ENCODE measurements at places on chromosomes 12 and 14.

- DNase-seq = no peak
These were observed 85.5 kb downstream of the GXYLT1 start for GRCh38 chr12:42059127-42059526.

- DNase-seq = no peak
These were observed 124.9 kb upstream of the MED13L start for GRCh38 chr12:116402163-116402939.

GRCh38 chr12:109702111-109702841 lies 11.3 kb upstream of the FAM222A start:
- DNase-seq = no peak

GRCh38 chr12:57479376-57480115 lies at the start of gene ARHGAP9:
Gene ARHGAP9, minus strand, starts transcription at chr12:57479866. Its CDS starts 460 bp downstream, at chr12:57479406.
- no peak for DNase-seq

GRCh38 chr14:104993808-104994591 lies 8.4 kb downstream of the CLBA1 start:
- DNase-seq = no peak

DNA sequence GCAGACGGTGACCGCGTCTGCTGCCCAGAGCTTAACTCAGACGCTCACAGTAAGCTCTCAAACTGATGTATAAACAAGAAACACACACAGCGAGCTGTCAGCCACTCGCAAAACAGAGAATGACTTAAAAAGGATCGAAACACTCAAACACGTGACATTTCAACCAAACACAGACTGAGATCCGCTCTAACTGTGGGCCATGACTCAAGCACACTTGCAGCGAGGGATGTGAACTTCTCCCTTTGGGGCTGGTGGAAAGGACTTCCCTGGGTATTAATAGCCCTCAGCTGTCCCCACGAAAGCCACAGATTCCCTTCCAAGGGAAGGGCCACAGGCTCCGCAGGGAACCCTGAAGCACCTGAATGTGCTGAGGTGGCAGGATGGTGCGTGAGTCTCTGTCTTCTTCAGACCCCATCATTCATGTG lies 29.1 kb downstream of the CCDC88C start:
- no peak for DNase-seq

DNA sequence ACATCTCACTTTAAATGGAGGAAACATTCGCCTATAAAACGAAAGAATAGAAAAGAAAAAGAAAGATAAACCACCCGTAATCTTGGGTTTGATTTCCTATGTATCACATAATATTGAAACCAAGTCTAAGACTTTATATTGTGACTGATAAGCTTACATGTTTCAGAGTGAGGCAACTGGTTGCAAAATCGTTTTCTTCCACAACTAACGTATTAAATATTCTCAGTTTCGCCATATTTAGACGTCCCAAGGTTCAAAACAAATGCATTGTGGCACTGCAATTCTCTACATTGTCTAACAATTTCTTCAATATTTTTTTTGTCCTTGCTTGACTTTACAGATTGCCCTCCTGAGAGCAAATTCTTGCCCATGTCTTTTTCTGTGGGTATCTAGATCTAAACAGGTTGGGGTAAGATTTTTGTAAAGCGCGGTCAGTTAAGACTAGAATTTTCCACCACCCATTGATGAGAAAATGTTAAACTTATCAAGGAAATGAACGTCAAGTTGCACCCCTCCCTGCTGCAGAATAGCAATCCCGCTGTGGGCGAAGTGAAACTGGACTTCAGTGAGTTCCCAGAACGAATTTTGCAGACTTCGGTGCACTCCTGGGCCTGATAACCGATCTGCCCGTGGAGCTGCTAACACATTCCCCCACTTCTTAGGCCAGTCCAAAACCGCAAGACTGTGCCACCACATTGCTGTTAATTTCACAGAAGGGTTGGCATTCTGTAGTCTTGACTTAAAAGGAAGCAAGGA lies 2.7 kb downstream of the TBX3 start:
- no peak for DNase-seq

DNA sequence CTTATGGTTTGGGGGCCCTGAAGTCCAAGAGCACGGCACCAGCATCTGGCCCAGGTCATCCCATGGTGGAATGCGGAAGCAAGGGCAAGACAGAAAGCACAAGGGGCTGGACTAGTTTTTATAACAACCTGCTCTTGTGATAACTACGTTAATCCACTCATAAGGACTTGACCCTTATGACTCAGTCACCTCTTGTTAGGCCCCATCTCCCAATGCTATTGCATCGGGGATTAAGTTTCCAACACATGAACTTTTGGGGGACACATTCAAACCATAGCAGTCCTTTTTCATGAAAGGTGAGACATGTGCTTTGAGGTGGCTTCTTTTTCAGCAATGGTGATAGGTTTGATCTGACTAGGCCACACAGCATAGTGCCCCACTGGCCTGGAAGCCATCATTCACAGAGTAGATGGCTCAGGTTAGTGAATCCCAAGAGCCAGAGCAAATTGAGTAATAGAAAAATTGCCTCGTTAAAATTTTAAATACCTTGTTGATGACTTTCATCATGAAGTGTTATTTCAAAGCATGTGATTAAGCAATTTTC lies 12.1 kb downstream of the FRMD6 start:
- no peak for DNase-seq

DNA sequence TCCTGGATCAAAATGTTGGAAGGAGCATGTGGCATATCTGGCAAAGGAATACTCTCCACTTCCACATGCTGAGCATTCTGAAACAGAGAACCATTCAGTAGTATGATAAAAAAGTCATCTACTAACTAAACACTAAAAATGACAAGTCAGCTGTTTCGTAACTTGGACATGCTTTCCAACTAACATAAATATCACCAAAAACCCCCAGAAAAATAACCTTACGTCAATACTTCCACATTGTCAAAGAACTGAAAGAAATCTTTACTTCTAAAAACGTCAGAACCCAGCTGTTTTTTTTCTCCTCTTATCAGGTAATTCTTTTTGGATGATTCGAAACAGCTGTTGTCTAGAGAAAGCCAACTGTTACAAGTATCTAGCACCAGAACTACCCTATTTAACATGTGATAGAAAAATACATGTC lies 8.2 kb downstream of the WBP11 start:
- DNase-seq = no peak

DNA sequence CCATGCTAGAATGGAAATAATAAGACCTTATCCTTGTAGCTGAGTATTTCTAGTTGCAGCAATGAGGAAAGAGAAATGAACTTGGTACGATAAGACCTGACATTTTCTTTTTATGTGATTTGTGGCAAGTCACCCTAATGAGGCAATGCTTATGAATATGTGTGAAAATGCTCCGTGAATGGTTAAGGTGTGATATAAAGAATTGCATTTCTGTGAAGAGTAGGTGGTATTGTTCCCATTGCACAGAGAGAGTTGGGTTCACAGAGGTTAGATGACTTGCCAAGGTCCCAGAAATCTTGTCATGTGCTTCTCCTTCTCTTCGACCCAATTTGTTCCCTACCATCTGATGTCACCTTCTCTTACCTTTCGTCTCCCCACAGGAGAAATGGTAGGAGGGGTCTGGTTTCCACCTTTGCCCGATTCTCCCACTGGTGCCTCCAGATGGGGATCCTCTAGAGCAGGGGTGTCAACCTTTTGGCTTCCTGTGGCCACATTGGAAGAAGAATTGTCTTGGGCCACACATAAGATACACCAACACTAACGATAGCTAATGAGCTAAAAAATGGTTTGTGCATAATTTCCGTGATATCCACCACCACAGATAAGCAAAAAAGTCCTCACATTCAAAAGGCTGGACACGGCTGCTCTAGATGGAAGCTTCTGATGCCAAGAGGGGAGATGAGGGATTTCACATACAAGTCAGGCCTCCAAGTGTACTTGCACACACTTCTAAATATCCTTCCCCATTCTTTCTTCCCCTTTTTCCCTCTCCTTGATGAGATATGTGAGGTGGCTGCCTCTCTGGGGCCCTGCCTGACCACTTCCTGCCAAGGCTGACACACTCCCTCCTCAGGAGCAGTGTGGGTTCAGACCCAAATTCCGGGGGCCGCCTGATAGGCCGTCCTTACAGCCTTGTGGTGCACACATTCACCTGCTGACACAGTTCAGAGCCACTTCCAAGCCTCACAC lies 96.1 kb downstream of the PLXNC1 start:
- no peak for DNase-seq

DNA sequence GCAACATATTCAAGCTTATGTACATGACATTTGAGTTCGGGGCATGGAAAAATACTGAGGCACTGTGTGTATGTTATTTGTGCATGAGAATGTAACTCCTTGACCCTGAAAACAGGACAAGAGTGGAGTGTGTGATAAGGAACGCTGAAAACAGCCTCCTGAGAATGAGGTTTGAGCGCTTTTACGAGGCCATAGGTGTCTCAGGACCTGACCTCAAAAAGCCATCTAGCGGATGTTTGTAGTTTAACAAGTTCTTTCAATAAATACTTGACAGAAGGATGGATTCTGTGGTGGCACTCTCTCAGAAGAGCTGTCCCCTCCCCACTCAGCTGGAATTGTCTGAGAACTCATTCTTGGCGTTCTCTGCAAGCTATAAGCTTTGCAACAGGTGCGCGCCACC lies 350.5 kb upstream of the TMTC1 start:
- no peak for DNase-seq

Measured in endothelial cell (in vitro differentiated cells).